ENCODE measurements at places on chromosomes 3 and 15. TPM values are rescaled to one million over a fixed set of nuclear protein-coding genes. Genes with fewer than 3 reads are reported as not detected.

ASB14 gene
- not detected for total RNA-seq

ANKRD63 gene
- total RNA-seq = not detected

COL8A1 gene
- total RNA-seq = 185 TPM

EBLN2 gene
- 4.6 TPM for total RNA-seq

FYTTD1 gene
- total RNA-seq = 35.9 TPM

NOX5 gene
- 0.09 TPM for total RNA-seq
